ENCODE measurements at places on chromosomes 7 and 10. TPM values are rescaled to one million over a fixed set of nuclear protein-coding genes. Genes with fewer than 3 reads are reported as not detected.

GRCh38 chr10:119414081-119414611, 128.4 kb downstream of the RGS10 start:
- no peak for DNase-seq

GRCh38 chr7:96316949-96317348, 4.9 kb downstream of the SLC25A13 start:
- DNase-seq: no peak

DNA sequence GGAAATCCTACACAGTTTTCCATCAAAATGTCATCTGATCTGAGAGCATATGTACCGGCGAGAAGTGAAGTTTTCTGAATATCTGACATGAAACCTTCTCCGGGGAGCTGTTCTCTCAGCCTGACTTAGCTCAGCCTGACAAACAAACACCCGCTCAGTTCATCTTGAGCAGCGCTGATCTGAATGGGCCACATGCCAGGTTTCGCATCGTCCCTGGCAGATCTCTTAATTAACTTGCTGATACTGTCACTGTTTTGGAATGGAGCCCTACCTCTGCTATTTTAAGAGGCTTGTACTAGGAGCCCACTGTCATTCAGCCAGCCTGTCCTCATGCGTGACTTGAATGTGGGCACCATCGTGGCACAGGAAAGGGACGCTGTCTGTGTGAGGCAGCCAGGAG, 109.2 kb downstream of the STRA8 start:
- DNase-seq: no peak

GRCh38 chr10:102398172-102399020, 2.9 kb downstream of the NFKB2 start:
- DNase-seq: no peak

DNA sequence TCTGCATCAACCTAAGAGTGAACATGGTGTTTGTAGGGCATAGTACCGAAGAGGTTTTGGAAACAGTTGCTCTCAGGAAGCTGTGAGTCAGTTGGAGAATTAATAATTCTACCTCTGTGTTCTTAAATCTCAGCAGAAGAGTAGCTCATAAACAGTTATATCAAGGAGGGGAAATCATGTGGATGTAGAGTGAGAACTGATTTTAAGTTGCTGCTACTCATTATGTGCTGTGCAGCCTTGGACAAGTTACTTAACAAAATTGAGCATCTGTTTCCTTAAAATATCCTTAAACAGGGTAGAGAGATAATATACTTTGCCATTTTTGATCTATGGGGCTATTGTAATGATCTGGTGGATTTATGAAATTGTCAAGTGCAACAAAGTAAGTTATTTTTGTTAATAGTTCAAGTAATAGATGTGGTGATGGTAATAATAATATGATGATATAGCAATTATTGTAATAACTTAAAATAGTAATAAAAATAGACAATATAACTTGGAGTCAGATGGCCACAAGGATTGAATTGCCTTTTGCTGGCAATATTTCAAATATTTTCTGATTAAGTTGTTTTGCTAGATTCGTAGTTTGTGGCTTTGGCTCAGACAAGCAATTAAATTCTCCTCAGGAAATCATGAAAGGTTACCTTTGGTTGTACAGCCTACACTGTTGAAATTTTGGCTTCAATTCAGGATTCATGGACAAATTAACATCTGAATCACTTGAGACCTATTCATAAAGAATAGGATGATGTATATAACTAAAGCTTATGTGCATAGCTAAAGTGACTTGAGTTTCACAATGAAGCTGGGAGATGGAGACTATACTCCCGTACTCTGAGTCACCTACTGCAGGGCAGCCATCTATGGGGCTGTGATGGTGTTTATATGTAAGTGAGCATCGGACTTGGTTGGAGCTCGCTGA, 228.5 kb downstream of the CDK14 start:
- no peak for DNase-seq

DNA sequence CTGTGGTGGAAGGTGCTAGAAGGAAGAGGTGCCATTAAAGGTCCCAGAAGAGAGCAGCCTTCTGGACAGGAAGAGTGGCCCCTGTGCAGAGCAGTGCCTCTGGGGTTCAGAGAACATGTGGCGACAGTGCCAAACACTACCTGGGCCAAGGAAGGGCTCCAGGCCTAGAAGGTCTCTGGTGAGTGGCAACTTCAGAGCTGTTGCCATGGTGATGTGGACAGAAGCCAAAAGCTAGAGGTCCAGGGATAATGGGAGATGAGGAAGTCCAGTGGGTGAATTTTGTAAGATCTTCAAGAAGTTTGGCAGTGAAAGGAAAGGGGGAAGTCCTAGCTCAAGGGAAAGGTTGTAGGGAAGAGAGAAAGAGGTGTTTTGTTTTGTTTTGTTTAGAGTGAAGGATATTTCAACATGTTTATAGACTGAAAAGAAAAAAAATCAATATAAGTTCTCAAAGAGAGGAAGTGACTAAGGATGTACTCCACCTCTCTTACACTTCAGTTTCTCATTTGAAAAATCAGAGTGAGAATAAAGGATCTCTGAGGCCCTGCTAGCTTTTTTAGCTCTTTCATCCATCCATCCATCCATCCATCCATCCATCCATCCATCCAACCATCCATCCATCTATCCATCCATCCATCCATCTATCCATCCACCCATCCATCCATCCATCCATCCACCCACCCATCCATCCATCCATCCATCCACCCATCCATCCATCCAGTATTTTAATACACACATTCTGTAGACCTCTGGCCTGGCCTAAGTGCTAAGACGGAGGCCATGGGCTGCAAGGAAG, 77.1 kb upstream of the DUSP5 start:
- DNase-seq: no peak

DNA sequence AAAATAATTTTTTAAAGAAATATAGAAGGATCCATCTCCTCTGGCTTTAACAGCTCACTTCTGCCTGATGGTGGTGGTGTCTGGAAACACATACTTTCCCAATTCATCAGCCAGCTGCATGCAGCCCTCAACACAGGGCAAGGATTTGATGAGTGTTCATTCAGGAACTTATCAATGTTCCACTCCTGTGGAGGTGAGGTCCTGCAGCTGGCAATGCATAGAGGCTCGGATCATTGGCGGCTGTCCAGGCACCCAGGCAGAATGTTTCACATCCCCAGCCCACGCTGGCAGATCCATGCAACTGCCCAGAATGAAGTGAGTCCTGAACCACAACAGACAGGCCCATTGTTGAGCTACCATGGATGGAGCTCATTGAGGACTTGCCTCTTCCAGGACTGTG, 55.2 kb upstream of the KCNMA1 start:
- no peak for DNase-seq

DNA sequence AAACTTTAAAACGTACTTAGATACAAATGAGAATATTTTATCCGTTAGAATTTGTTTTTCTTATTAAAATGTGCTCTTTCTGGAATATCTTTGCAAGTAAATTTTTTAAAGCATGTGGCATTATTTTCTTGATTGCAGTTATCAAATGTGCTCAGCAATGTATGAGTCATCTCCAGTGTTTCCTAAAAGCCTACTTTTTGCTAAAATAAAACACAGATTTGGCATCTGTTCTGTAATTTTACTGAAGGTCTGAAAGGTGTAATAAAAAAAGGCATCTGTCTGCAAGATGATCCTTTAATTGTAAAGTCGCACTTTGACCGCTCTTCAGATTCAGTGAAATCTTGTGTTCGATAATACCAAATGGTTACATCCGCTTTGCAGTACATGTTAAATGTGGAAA, 3.4 kb downstream of the GNAT3 start:
- no peak for DNase-seq

Gene FOXI2
- total RNA-seq: not detected

DNA sequence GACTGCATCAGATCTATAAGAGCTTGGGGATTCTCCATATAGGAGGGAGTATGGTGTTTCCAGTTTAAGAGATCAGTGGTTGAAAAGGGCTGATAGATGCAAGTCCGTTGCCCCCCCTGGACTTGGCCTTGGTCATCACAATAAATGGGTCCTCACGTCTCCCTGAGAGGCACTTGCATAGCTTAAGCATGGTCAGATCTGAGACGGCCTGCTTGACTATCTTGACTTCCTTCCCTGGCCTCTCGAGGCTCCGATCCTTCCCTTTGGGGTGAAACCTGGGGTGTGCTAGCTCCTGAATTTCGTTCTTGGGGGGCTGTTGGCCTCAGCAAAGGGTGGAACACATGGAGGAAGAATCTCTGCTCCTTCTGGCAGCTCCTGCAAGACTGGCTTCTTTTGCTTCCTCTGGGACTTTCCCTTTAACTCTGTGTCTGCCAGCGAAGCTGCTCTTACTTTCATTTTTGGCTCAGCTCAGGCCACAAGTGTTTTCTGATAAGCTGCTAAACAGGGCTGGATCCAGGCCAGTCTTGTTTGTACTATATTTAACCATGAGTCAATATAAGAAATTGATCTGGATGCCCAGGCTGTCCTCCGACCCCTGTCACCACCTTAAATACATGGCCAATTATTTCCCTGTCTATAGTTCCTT, 11.2 kb upstream of the ZNF485 start:
- DNase-seq: no peak

- no peak for DNase-seq
Observed at GRCh38 chr7:32378988-32379387, 111.2 kb downstream of the LSM5 start.

GRCh38 chr7:4436361-4436895, 245.7 kb upstream of the FOXK1 start:
- no peak for DNase-seq

DNA sequence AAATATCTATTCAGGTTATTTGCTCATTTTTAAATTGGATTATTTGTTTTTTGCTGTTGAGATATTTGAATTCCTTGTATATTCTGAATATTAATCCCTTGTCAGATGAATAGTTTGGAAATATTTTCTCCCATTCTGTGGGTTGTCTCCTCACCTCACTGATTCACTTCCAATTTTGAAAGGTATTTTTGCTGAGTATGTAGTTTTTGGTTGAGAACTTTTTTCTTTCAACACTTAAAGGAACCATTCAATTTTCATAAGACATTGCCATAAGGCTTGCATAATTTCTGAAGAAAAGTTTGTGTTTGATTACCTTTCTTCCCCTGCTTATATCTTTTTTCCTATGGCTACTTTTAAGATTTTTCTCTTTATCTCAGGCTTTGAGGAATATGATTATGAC, 8.9 kb upstream of the SCRN1 start:
- no peak for DNase-seq

- DNase-seq: no peak
Observed at GRCh38 chr10:87675396-87676376, 16.0 kb downstream of the PAPSS2 start.

GRCh38 chr10:116030576-116030975, 242.4 kb downstream of the GFRA1 start:
- no peak for DNase-seq

Gene TFEC
- total RNA-seq: 8.4 TPM

DNA sequence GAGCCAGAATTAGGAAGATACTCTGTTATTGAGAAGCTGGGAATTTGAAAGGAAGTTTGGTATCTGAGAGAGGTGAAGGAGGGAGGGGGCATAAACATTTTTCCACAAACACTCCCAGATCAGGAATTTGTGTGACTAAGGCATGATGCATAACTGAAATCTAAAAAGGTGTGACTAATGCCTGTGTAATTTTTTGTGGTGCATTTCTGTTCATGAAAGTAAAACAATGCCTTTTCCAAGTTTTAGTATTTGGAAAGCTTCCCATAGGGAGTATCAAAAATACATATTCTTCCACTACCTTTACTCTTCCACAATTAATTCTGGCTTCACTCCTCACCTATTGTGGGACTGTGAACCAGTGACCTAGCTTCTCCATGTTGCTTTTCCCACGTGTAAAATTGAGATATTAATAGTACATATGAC, 56.4 kb upstream of the CAV2 start:
- DNase-seq: no peak

- DNase-seq: no peak
Observed at GRCh38 chr7:79548727-79549126, 95.3 kb upstream of the MAGI2 start.

- no peak for DNase-seq
Observed at GRCh38 chr7:4906682-4907081, 23.2 kb upstream of the RADIL start.

Gene GRIFIN
- not detected for total RNA-seq
